ENCODE measurements at places on chromosomes 12 and 14.

GRCh38 chr12:2463719-2464118 lies 331.1 kb upstream of the FKBP4 start:
- no peak for DNase-seq

DNA sequence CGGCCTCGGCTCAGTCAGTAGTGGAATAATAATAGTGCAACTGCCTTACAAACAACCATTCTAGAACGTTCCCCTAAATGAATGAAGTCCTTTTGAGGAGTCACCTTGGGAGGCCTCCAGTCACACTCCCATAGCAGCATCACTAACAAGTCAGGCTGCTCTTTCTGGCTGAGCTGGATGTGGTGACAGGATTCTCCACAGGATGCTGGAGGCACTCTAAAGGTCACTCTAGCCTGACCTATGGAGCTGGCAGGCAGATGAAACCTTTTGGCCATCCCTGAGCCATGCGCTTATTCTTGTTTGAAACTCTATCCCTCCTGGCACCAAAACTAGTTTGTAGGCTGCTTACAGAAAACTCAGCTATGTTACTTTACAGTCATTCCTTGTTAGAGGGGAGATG lies 17.9 kb upstream of the TFCP2 start:
- DNase-seq, result no peak

GRCh38 chr12:1044696-1045095 lies 53.7 kb downstream of the ERC1 start:
- DNase-seq, result no peak

DNA sequence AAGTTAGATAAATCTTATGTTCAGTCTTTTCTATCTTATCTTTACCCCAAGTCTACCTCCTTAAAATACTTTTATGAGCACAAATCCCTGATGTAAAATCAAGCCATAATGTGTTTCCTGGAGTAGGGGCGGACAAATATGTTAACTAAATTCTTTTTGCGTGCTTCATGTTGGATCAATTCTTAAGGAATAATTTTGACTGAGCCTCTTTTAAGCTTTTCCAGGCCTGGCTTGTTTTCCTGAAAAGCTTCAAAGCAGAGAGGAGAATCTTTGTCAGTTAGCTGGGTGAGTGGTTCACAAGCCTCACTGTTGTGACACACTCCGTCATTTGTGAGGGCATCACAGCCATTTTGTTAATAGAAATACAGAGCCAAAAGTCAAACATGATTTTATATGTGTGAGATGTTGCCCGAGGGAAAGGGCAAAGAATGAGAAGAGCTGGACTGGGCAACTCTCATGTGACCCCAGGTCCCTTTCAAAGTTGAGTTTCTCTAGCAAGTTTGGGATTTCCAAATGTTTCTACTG lies 468.9 kb downstream of the RGS6 start:
- no peak for DNase-seq

GRCh38 chr12:100499416-100499815 lies 25.8 kb downstream of the NR1H4 start:
- DNase-seq, result no peak

GRCh38 chr14:67186789-67187584 lies 2.3 kb upstream of the GARIN2 start:
- DNase-seq, result no peak

DNA sequence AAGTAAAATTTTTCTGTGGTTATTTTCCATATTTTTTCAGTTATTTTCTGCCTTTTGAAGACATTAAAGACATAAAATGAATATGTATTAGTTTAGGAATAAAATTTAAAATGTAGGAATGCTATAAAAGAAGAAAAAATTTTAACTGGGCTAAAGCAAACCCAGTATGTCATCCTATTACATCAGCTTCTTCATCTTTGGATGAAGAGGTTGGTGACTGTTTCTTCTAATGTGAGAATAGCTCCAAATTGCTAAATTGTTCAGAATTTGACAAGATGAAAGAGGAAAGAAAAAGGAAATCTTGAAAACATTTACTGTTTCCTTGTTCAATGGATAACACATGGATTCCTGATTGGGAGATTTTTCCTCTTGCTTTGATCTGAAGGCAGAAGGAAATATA lies 52.7 kb upstream of the PZP start:
- no peak for DNase-seq

- no peak for DNase-seq
Observed at GRCh38 chr14:73258076-73258475, 20.8 kb downstream of the PAPLN start.

- DNase-seq, result no peak
Observed at GRCh38 chr12:120739031-120739762, 13.6 kb downstream of the ACADS start.

DNA sequence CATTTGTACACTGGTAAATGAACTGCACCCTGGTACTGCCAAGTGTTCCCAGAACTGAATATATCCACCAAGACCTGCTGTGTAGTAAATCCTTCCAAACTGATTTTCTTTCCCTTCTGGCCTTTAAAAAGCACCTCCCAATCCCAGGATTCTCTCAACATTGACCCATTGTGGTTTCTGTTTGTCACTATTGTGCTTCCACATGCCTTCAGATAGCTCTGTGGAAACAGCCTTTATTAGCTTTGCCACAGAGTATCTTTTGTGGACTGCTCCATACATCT lies 949 bp upstream of the KIF21A start:
- no peak for DNase-seq

- no peak for DNase-seq
Observed at GRCh38 chr12:16155938-16156337, 121.5 kb downstream of the SLC15A5 start.

- DNase-seq, result no peak
Observed at GRCh38 chr12:11639454-11639853, 10.0 kb upstream of the ETV6 start.
